Memory B cell (primary cell): ENCODE measurements at places on chromosomes 12 and 14.

DNA sequence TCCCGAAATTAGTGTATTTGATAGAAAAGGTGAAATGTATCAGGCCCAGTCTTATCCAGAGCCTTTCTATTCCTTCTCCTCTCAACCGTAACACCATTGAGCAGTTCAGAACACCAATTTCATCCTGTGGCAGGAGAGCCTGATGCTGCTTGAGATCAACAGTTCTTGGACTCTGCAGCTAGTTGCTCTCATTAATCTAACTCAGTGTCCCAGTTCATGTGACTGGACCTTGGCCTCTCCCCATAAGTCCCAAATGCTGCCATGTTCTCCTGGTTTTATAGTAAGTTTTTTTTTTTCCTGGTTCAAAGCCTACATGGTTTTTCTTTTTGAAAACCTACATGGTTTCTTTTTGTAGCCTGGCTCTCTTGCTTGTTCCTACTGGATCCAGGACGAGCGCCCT, 293.9 kb downstream of the ITPR2 start:
- DNase-seq, result no peak

GRCh38 chr14:52265253-52265652, 2.2 kb upstream of the PTGDR start:
- DNase-seq, result no peak

GRCh38 chr14:64061706-64062105, 208.9 kb downstream of the SYNE2 start:
- no peak for DNase-seq

DNA sequence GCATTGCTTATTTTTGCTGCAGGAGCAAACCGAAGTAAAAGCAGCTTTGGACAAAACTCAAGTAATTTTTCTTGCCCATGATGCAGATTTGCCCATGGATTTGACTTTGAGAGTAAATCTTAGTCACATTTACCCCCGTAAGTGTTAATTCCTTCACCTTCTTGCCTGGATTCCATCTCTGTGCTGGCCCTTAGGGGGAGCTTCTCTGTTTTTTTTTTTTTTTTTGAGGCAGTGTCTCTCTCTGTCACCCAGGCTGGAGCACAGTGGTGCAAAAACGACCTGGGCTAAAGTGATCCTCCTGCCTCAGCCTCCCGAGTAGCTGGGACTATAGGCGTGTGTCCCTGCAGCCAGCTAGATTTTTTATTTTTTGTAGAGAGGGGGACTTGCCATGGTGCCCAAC, 210.2 kb downstream of the FUT8 start:
- no peak for DNase-seq

DNA sequence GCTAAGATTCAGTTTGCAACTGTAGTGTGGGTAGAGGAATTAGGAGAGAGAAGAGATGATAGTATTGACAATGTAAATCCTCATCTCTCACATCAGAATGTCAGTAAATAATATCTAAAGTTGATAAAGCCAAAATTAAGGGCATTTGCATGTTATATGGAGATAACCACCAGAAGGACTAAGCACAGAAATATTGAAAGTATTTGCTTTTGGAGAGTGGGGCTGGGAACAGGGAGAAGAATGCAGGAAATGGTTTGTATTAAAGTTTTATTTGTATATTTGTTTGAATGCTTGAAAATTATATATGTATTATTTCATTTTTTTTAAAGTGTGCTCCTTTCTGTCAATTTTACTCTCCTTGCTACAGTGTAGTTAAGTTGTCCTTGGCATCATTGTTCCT, 491.4 kb downstream of the APAF1 start:
- no peak for DNase-seq

DNA sequence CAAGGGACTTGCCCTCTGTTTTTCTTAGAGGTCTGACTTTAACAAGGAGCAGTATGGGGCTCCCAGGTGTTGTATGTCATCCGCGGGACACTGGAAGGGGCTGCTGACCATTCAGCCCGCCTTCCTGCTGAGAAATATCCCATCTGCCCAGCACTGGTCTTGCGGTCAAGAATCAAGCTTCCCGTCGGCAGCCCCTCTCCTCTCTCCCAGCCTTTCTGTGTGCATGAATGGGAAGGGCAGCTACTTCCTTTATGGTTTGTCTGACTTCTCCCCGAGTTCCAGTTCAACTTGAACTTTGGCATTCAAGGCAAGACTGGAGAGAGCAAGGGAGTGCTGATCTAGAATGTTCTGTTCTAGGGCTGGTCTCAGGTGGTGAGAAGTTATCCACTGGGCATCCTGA, 51.5 kb downstream of the PSMA6 start:
- no peak for DNase-seq

DNA sequence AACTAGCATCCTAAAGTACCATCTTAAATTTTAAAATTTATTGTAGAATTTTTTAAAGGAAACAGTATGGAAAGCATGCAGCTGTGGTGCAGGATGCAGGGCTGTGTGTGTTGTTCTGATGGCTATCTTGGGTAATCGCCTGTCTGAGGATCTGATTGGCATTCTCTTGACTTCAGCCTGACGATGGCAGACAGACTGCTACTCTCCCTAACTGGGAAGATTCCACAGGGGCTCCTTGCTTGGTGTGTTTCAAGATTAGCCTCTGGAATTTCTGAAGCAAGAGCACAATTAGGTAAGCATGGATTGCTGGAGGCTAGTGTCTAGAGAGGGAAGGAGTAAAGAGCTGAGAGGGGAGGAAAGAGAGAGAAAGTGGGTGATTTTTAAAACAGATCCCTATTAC, 696.8 kb upstream of the LRFN5 start:
- no peak for DNase-seq

- DNase-seq, result no peak
These were observed 33.3 kb downstream of the CACNA2D4 start for GRCh38 chr12:1885082-1885596.

DNA sequence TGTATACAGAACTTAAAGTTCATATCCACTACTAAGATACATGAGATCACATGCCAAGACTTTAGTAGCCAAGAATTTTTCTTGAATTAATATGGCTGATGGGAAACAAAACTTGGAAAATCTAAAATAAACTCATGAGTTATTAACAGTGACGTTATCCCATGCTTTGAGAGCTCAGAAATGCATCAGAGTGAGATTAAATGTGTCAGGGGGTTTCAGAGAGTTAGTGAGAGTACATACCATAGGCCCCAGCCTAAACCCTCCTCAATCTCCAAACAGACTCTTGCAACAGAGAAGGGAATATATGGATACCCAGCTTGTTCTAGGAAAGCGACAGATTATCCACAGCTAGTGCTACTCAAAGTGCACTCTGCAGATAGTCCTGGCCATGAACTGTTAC, 19.3 kb downstream of the SLC35F4 start:
- DNase-seq, result no peak
